ENCODE measurements at places on chromosomes 6 and 20.
A peak's percentile ranks its signal among the peaks of the same experiment; 100 is the strongest.

GRCh38 chr6:73062130-73062529 lies 163.2 kb downstream of the KHDC1L start:
- no peak for DNase-seq

DNA sequence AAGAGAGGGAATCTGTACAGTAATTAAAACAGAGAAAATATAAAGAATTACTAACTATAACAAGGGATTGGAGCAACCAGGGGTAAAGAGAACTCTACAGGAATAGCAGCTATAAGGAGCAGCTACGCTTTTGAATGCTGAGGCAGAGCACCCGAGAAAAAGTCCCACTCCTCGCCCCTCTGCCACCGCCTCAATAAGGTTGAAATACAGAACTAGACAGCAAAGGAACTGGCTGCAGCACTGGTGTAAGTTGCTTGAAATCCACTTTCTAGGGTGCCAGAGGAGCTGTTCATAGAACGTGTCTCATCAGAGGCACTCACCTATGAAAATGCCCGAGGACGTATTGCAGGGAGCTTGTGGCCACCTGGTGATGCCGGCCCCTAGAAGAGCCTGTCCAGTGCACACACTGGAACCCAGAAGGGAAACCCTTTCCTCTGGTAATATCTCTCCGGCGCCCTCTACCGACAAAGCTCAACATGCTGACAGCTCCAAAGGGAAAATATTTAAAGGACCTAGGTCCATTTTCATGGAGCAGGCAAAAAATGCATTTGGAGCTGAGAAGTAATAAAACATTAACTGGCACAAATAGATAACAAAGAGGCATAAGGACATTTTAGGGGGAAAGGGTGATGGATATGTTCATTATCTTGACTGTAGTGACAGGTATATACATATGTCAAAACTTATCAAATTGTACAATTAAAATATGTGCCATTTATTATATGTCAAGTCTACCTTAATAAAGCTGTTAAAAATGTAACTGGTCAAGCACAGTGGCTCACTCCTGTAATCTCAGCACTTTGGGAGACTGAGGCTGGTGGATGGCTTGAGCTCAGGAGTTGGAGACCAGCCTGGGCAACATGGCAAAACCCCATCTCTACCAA lies 137.4 kb upstream of the HDAC2 start:
- DNase-seq: peak; percentile 57

DNA sequence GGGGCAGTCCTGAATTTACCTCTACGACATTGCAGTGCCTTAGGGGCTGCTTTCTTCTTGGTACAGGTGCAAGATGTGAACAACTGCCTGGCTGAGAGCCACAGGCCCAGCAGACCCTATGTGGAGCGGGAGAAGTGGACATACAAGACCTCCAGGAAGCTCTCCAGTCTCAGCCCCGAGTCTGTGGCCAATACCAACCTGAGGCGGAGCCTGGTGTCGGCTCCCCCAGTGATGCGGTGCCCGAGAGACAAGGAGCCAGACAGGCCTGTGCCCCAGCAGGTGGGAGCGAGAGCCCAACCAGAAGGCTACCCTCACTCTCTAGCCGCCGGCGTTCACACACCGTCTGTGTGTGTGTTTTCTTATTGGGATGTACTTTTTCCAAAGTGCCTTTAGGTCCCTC lies 59.6 kb downstream of the EFCAB8 start:
- DNase-seq: no peak

DNA sequence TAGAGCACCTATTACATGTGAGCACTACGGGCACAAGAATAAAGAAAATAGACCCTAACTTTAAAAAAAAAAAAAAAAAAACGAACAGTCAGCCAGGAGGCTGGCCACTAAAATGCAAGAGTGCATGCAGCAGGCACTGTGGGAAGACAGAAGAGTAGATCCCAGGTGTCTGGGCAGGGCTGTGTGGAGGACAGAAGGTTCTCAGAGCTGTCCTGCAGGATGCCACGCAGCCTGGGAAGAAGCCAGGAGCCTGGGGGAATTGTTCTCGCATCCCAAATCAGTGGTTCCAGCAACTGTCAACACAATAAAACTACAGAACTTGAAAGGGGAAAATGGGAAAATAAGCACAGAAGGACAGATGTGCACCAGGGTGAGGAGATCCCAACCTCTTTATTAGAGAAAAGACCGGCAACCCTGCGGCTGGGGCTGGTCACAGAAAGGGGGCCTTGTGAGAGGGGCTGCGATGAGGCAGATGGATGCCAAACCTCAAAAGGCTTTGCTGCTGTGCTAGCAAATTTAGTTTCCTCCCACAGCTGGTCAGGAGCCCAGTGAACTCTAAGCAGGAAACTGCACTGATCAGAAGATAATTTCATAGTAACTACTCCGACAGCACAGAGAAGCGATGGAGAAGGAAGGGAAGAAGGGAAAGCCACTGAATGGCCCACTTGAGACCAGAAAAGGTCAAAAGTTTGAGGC lies 30.9 kb downstream of the MAP3K5 start:
- DNase-seq: peak; percentile 15

DNA sequence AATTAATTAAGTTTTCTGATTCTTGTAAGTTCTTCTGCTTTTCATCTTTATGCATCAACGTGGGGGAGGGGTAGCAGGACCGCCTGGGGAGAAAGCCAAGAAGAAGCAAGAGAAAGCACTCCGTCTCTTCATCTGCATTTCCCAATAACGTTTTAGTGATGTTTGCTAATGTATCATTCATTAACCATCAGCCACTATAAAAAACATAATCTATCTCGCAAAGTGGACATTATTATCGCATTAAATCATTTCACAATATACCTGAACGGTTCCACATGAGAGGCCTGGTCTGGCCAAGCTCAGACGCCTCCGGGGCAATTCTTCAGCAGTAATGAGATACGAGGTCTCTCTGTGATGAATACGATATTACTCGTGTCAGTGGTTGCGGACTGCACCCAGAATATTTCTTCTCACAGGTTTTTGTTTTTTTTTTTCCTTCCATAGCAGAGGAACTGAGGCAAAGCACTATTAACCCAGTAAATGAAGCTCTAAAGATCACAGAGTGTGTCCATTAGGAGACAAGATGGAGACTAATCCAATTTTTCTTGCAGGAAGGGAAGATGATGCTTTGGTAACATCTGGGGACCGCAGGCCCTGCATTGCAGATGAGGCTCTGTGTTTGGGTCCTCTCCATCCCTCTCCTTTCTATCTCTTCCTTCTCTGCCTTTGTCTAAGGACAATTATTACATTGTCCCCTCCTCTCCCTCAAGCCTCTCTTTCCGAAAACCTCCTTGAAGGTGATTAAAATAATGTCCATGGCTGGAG lies 156.1 kb downstream of the SLC35B3 start:
- DNase-seq: no peak

DNA sequence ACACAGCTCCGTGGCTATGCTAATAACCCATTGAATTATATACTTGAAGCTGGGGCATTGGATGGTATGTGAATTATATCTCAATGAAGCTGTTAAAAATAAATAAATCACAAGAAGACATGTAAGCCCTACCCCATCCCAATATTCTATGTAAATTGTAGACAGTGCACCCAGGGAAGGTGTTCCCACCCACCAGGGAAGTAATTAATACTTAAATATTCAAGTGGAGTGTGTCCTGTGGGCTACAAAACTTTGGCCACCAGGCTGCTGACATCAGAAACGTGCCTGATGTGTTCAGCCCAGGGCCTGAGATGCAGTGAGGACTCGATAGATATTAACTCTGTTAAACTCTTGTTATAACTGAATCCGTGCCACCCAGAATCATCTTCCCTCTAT lies 240.4 kb upstream of the RREB1 start:
- DNase-seq: no peak

DNA sequence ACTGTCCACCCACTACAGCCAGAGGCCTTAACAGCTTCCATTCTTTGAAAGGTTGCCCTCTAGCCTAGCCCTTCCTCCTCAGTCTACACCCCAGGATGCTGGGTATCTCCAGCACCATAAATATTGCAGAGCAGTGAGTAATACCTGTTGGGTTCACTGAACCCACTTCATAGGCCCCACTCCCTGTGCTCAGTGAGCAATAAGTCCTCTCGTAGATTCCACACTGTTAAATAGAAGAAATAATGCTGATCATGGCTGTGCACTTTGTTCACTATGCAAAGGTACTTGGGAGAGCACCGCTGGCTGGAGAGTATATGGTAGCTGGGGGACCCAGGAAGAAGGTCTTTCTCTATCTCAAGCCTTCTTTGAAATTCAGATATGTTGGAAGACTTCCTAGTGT lies 87.3 kb downstream of the RSPH3 start:
- DNase-seq: no peak

DNA sequence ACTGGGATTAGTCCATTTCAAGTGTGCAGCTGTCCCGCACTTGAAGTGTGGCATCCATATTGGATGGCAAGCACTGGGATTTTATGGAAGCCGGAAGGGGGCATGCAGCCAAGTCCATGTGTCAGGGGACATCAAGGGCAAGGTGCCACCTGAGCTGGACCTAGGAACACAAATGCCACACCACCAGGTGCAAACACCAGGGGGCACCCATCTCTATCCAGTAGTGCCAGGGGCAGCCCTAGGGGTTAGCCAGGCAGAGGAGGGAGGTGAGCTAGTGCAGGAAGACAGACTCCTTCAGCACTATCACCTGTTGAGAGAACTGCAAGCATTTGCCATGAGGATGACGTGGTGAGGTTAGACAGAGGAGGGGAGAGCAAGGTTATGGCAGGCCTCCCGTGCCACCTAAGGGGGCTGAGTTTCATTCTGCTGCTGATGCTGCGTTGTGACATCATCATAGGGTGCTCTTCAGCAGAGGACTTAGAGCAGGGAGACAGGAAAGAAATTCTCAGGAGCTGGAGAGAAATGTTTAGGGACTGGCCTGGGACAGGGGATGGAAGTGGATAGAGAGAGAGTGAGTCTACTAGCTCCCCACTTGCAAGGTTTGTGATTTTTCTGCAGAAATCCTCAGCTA lies 192.6 kb upstream of the SLC24A3 start:
- no peak for DNase-seq

GRCh38 chr20:47535088-47535487 lies 33.4 kb downstream of the NCOA3 start:
- DNase-seq: no peak

- no peak for DNase-seq
Measured at GRCh38 chr6:6438286-6438685, 117.8 kb upstream of the F13A1 start.

DNA sequence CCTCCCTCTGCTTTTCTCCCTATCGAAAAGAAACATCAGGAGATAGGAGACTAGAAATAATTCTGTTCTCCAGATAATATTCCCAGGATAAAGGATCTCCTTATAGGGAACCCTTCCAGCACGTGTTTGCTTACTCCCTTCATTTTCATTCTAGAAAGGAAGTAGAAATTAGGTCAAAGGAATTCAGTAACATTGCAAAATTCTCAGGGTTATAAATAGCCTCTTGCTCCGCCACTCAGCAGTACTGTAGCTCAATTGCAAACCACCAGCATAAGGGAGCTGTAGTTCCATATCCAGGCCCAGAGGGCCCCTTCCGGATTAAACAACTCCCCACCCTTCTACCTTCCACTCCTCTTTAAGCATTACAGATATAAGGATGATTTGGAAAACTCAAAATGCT lies 6.2 kb downstream of the ELMO2 start:
- no peak for DNase-seq

- no peak for DNase-seq
Measured at GRCh38 chr6:115219645-115220044, 841.0 kb downstream of the FRK start.

DNA sequence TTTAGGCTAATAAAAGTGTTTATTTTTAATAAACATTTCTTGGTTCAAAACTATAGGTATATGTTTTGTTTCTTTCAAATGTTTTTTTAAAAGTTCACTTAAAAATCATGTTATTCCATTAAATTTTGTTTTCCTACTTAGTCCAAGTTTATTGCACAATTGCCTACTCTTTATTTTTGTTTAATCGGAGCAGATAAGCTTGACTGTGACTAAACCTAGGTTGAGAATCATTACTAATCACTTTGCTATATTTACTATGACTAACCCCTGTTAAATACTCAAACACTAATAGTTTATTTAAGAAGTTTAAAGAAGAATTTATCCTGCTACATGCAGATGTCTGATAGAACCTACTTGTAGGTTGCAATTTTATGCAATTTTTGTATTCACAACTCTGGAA lies 18.8 kb downstream of the MAP3K4 start:
- no peak for DNase-seq

DNA sequence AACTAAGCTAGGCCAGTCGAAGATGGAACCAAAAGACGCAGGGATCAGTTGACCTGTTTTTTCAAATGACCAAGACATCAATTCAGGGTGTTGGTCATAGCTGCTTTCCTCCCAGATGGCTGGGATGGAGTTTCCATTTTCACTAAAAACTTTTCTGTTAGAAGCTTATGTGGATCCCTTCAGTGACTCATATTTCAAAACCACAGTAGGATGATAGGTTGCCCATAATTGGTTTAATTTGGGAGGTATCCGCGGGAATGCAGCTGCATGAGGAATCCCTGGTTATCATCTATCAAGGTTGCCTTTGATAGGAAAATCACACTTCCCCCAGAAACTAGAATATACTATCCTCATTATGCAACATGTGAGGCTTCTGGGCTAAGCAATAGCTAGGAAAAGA lies 150.9 kb upstream of the MLIP start:
- DNase-seq: no peak

GRCh38 chr6:56840467-56841380 lies 114.2 kb upstream of the BEND6 start:
- no peak for DNase-seq

- DNase-seq: no peak
Measured at GRCh38 chr20:11015440-11015839, 341.6 kb upstream of the JAG1 start.

GRCh38 chr6:139590206-139590605 lies 215.8 kb upstream of the CITED2 start:
- no peak for DNase-seq

- DNase-seq: no peak
Measured at GRCh38 chr20:60573003-60573680, 614.9 kb downstream of the CDH26 start.

DNA sequence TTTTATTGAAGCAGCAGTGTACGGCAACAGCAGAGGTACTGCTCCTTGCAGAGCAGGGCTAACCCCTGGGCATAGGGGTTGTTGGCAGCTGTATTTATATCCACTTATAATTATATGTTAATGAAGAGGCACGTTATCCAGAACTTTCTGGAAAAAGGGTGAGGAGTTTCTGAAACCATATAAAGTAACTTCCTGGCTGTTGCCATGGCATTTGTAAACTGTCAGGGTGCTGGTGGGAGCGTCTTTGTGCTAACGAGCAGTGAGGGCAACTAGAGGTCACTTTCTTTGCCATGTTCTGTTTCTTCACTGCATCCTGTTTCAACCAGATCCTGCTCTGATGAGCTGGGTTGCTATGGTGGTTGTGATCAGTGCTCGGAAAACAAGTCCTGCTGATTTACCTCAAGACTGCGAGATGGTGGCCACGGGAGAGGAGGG lies 11.1 kb upstream of the ARFGEF2 start:
- no peak for DNase-seq

DNA sequence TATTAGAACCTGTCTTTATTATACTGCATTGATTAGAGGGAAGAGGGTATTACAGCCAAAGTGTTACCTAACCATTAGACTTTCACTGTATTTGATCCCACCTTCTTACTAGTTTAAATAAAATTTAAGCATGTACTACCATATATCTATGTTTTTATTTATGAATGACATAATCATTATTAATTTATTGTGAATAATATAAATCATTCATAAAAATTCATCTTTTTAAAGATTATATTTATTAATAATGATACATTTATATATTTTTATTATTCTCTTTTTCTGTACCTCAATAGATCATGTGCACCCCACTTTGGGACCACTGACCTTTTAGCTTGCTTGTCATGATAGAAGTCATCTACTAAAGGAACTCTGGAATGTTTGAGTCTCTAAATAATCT lies 223.5 kb upstream of the MARCKS start:
- no peak for DNase-seq
